CD4-positive, alpha-beta T cell treated with Interleukin-6 for 4 hours (primary cell): ENCODE measurements at places on chromosomes 1 and 21.

DNA sequence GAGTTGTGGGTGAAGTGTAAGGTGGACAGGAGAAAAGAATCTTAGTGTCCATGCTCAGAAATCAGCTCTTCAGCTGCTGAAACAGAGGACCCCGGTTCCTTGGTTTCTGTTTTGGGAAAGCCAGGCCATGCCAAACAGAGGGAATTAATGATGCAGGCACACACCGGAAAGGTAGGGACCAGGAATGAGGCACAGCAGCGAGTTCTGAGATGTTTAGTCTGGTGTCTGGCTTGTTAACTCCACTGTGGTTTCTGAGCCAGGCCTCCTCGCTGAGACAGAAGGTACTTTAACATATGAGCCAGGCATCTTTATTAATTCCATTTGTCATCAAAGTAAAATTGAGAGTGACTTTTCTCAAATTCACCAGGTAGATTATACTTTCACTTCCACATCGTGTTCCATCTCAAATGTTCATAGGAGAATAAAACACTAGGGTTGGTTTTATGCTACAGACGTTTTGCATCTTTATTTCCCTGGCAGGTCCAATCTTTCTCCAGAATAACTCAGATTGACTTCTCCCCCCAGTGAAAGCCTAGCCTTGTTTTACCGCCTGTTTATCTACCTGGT is 23.5 kb downstream of the LRRC8D start:
- peak; percentile 55 for DNase-seq

- no peak for DNase-seq
These were observed 24.1 kb upstream of the RNF19B start for GRCh38 chr1:32988665-32989064.

GRCh38 chr1:9657521-9658032 is 6.0 kb downstream of the PIK3CD start:
- no peak for DNase-seq

- DNase-seq, result no peak
These were observed 2.3 kb downstream of the DHX9 start for GRCh38 chr1:182841368-182841988.

DNA sequence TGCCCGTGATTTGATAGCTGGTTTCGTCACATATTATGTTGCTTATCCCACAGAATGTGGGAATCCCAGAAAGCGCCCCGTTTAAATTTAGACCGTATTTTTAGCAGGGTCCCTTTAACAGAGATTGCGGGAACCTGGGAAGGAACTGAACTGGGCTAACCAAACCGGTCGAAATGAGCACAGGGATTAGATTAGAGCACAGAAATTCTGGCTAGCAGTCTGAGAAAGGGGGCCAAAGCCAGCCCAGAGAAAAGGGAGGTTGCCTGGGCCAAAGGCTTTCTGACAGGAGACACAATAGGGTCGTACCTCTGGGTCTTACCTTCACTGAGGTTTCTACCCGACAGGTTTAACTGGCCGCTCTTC is 327 bp downstream of the LRRC40 start:
- DNase-seq, result no peak

DNA sequence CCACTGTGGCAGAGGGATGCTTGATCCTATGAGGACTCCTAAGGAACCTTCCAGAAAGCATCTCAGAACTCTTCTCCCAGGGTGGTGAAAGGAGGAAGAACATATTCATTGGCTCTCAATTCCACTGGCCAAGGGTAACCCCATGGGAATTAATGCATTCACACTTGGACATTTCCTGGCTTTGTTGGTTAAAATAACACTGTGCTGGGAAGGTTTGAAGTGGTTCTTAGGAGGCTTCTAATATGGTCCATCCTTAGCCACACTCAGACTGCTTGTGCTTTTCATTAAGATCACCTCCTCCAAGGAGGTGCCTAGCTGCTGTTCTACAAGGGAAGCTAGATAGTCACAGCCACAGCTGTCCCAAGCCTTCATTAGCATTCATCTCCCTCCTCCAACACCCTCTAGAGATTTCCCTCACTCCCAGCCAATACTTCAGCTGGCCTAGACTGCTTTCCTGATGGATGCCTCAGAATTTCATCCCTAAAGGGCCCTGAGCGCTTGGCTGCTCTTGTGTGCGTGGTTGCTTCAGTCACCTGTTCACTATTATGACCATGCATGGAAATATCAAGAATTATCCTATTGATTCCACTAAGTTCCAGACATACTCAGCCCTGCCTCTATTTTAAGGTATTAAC is 544.4 kb downstream of the PLPP3 start:
- no peak for DNase-seq
